ENCODE measurements at places on chromosomes 12 and 14.

- no peak for DNase-seq
Measured at GRCh38 chr12:52056801-52057637, 5.8 kb downstream of the NR4A1 start.

DNA sequence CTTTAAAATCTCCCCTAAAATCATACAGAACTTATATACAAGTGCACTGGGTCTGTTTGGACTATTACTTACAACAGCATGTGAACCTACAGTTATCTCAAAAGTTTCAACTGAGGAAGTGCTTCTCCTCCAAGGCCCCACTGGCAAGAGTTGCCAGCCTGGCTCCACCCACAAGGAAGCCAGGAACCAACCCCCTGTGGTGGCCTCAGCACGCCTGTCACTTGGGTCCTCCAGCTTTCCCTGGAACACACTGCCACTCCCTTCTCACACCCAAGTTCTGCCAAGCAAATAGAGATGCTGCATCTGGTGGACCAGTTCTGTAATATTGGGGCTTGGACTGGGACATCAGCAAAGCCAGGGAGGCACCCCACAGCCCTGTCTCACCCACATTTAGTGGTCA lies 115.4 kb downstream of the GCH1 start:
- DNase-seq: no peak

GRCh38 chr12:128909653-128910052 lies 56.4 kb downstream of the GLT1D1 start:
- DNase-seq: no peak

DNA sequence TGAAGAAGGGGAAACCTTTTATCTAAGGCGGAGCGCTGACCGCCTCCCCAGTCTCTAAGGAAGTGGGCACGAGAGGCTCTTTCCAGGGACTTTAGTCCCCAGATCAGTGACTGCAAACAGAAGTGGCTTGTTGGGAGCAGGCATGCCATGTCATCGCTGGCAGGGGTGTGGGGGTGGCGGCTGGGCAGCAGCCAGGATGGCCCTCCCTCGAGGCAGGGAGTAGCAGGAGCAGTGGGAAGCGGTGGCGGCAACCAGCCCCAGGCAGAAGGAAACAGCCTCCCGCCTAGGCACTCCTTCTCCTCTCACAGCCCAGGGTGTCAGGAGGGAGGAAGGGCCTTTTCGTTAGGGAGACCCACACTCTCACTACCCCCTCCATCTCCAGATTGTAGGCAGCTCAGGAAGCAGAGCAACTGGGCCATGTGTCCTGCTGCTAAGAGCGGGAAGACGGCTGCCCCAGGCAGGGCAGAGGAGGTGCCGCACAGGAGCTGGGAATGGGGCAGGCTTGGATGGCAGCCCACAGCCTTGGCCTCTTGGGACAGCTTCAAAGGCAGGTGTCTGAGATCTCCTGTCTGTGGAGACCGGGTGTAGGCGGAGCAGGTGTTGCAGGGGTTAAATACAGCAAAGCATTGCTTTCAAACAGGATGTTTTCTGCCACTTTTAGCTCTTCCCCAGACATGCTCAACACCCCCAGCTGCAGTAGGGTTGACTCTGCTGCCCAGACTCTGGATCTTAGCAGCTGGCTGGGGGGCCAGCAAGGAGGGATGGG lies 21.8 kb downstream of the VDR start:
- no peak for DNase-seq

GRCh38 chr12:87925021-87925420 lies 104.2 kb downstream of the C12orf50 start:
- DNase-seq: no peak

DNA sequence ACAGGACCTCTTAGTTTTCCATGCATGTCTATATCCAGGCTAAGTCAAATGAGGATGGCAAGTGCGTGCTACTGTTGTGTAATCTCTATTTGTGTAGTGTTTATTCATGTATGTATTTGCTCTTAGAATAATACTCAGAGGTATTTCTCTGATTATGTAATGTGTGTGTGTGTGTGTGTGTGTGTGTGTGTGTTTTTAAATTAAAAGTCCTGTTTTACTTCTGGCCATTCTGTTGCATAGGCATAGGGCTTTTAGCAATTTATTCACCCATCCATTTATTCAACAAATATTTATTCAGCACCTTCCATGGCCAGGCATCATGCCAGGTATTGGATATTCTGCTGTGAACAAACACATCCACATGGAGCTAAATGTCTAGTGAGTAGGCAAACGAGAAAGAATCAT lies 63.5 kb downstream of the PELI2 start:
- DNase-seq: no peak

DNA sequence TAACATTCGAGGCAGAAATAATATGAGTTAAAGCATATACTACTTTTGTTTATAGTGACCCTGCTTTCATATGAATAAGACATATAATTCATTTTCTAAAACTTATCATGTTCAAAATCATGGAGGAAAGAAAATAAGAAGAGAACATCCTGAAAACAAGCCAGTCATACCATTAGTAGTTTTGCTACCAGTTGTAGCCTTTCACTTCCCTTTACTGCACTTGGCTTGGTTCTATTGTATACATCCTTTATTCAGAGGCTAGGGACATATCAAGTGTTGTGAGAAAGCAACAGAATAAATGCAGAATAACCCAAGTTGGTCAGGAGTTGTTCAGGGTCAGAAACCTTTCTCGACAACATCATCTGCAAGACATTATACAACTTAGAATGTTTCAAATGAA lies 598.7 kb downstream of the SOX5 start:
- DNase-seq: no peak

DNA sequence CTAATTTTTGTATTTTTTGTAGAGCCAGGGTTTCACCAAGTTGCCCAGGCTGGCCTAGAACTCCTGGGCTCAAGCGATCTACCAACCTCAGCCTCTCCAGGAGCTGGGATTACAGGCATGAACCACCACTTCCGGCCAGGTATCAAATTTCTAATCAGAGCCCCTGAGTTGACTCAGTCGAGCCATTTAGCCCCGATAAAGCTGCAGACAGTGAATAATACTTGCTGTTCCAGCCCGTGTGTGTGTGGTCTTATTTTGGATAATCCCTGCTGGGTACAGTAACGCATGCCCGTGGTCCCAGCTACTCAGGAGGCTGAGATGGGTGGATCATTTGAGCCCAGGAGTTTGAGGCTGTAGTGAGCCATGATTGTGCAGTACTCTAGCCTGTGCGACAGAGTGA lies 57.0 kb downstream of the TEAD4 start:
- no peak for DNase-seq

DNA sequence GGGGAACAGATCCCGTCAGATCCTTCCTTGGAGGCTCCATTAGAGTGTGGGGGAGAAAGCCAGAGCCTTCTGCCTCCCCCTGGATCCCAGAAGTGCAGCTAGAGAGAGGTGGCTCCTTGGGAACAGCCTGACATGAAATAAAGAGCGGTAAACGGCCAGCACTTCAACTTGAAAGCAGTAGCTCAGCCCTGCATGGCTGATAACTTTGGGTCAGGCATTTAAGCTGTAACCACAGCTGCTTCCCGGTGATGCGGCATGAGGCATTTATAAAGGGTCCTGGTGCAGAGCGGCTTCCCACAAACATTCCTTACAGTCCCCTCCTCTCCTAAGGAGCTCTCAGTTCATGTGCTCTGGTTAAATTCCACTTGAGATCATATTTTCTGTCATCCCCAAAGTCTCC lies 960.3 kb downstream of the VRK1 start:
- no peak for DNase-seq

- DNase-seq: no peak
Measured at GRCh38 chr12:25959071-25959961, 834 bp downstream of the RASSF8 start.

DNA sequence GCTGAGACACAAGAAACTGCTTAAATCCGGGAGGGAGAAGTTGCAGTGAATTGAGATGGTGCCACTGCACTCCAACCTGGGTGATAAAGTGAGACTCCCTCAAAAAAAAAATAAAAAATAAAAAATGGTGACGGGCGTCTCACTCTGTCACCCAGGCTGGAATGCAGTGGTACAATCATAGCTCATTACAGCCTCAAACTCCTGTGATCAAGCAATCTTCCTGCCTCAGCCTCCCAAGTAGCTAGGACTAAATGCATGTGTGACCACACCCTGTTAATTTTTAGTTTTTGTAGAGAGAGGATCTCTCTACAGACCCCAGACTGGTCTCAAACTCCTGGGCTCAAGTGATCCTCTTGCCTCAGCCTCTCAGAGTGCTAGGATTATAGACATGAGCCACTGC lies 9.1 kb downstream of the SNX6 start:
- DNase-seq: no peak

DNA sequence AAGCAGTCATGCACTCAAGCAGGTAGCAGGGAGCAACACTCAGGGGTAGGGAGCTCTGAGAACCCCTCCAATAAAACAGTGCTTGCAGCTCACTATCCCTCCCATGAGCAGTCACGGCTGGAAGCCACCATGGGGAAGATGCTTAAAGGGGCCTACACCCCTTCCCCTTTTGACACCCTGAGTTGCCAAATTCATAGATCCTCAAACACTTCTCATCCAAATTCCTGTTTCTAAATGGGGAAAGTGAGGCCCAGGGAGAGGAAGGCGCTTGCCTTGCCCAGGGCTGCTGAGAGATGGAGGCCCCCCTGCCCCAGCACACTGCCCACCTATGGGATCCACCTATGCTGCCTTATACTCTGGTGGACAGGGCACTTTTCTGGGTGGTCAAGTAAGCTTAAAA lies 7.2 kb upstream of the ENDOU start:
- no peak for DNase-seq

DNA sequence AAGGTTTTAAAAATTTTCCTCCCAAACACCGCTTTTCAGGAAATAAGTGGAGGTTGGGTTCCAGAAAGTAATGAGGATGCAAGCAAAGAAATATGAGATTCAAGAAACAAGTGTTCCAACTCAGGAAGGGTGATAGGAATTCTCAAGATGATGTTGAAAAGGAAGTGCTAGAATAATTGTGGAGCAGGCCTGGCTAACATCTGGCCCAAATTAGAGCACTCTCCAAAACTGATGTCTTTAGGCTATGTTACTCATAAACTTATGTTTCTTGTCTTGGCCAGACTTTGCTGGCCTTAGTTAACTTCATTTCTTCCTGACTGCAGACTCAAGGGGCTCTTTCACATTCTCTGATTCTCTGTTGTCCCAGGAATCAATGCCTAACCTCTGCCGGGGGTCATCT lies 116.3 kb downstream of the TMTC3 start:
- DNase-seq: no peak

GRCh38 chr12:68609998-68610369 lies 715 bp upstream of the RAP1B start:
- no peak for DNase-seq

- no peak for DNase-seq
Measured at GRCh38 chr14:80172375-80173051, 38.8 kb downstream of the DIO2 start.

DNA sequence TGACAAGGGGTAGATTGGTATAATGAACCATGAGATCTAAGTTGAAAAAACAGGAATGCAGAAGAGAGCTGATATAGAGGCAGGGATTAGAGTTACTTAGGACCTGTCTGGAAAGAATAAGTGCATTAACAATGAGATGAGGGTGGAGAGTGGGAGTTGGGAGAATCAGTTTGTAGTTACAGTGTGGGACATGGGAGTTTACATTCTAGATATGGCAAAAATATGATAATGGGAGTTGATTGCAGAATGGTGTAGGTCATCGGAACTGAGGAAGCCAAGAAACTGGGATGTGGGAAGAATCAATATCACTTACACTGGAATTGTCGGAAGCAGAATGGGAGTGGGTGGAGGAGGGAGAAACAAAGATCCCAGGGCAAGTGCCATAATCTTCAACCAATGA lies 301.1 kb upstream of the NPAS3 start:
- DNase-seq: no peak

- no peak for DNase-seq
Measured at GRCh38 chr12:46413368-46413767, 40.8 kb upstream of the SLC38A2 start.

GRCh38 chr14:22735096-22735495 lies 31.4 kb upstream of the OXA1L start:
- DNase-seq: no peak

GRCh38 chr12:93714382-93714781 lies 37.2 kb downstream of the CRADD start:
- DNase-seq: no peak

DNA sequence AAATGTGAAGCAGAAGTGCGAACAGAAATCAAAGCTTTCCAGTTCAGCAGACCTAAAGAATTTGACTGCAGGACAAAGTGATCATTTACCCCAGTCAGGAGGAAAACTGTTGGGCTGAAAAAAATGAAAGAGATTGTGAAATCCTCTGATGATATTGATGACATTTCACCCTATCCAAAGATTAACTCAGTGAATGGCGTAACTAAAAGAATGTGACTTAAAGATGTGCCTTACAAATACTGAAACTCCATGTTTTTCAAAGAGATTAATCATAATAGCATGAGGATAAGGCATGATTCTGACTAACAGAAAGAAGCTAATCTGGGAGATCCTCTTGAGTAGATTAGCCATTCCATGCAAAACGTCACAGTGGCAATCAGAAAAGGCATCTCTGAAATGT lies 225.6 kb downstream of the DUSP6 start:
- no peak for DNase-seq

GRCh38 chr14:35932136-35932535 lies 106.0 kb downstream of the BRMS1L start:
- DNase-seq: no peak

- DNase-seq: no peak
Measured at GRCh38 chr12:132244724-132245295, 84.6 kb downstream of the GALNT9 start.
